ENCODE measurements at places on chromosomes 11 and 22. TPM values are rescaled to one million over a fixed set of nuclear protein-coding genes. Genes with fewer than 3 reads are reported as not detected.

OR52I2 gene
- not detected for total RNA-seq

TSKU gene
- total RNA-seq = 46.6 TPM

NUDT8 gene
- total RNA-seq = 29.8 TPM

APOBEC3B gene
- 0.90 TPM for total RNA-seq

TMA7B gene
- total RNA-seq = not detected

DTX4 gene
- 2.1 TPM for total RNA-seq

NXPE2 gene
- total RNA-seq = 0.20 TPM

SLC22A8 gene
- not detected for total RNA-seq

SHANK2 gene
- 0.07 TPM for total RNA-seq

C22orf42 gene
- total RNA-seq = not detected

GAB2 gene
- total RNA-seq = 33.7 TPM

ENDOD1 gene
- 27.7 TPM for total RNA-seq

CABP2 gene
- not detected for total RNA-seq

MUC5AC gene
- not detected for total RNA-seq

CBX6 gene
- 57.0 TPM for total RNA-seq

KCTD21 gene
- 12.9 TPM for total RNA-seq

KRTAP5-2 gene
- not detected for total RNA-seq

OR51E2 gene
- not detected for total RNA-seq

C11orf16 gene
- total RNA-seq = not detected

CADM1 gene
- total RNA-seq = 33.9 TPM

SLC1A2 gene
- total RNA-seq = 0.63 TPM

SCGB1C1 gene
- not detected for total RNA-seq

CDC45 gene
- total RNA-seq = not detected

DSCAML1 gene
- 0.67 TPM for total RNA-seq

OR10D3 gene
- not detected for total RNA-seq

KREMEN1 gene
- total RNA-seq = 44.7 TPM

LINC01488 gene
- total RNA-seq = not detected

HEPN1 gene
- not detected for total RNA-seq

HOATZ gene
- total RNA-seq = not detected

C11orf52 gene
- total RNA-seq = 8.3 TPM

MMP20 gene
- total RNA-seq = not detected

RTN4RL2 gene
- 0.94 TPM for total RNA-seq

GLYATL1 gene
- not detected for total RNA-seq

MMP3 gene
- total RNA-seq = not detected

CCND1 gene
- 101 TPM for total RNA-seq

IL18 gene
- 17.0 TPM for total RNA-seq

IRAG1 gene
- 4.6 TPM for total RNA-seq

ACAT1 gene
- total RNA-seq = 632 TPM

KLHDC7B gene
- not detected for total RNA-seq

APOBEC3A gene
- total RNA-seq = 1.1 TPM

HORMAD2 gene
- total RNA-seq = not detected

PRG3 gene
- not detected for total RNA-seq

TP53I11 gene
- 89.0 TPM for total RNA-seq

SLC5A4 gene
- total RNA-seq = not detected

OR52E8 gene
- total RNA-seq = not detected

OR4C5 gene
- not detected for total RNA-seq
